Hippocampal formation (tissue), 2 donors: ENCODE measurements at places on chromosomes 2 and 18.

GRCh38 chr2:100757621-100758394, 62.1 kb upstream of the NPAS2 start:
- DNase-seq: no peak

- DNase-seq: no peak
These were observed 294.5 kb downstream of the PRKCE start for GRCh38 chr2:45946023-45946422.

- no peak for DNase-seq
These were observed 8.5 kb upstream of the THNSL2 start for GRCh38 chr2:88161446-88162244.

DNA sequence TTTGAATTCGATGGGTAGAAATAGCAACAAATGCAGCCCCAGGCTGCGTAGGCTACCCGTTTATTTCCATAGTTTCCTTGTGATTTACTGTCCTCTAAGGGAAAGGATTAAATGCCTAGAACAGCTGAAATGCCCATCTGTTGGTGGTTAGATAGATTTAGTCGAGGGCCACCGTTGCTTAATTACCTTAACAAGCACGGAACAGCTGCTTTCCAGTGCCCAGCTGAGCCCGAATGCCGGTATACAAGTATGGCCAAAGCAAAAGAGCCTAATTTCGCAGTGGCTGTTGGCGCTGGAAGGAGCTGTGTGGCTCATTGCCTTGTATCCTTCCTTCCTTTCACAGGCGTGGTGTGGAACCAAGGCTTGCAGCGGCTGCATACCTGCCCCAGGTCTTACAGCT, 109.1 kb downstream of the CABLES1 start:
- DNase-seq: no peak

- no peak for DNase-seq
These were observed 209.0 kb upstream of the RAB12 start for GRCh38 chr18:8400193-8400752.

DNA sequence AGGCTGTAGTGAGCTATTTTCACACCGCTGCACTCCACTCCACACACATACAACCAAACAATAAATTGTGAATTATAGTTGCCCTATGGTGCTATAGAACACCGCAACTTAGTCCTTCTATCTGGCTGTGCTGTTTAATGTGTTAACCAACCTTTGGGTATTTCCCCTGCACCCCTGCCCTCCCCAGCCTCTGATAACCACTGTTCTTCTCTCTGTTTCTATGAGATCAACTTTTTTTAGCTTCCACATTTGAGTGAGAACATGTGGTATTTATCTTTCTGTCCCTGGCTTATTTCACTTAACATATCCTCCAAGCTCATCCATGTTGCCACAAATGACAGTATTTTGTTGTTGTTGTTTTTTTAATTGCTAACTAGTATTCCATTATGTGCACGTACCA, 32.5 kb downstream of the TET3 start:
- no peak for DNase-seq

GRCh38 chr18:75349668-75350511, 77.6 kb downstream of the SMIM21 start:
- no peak for DNase-seq

GRCh38 chr2:46334389-46335271, 37.4 kb downstream of the EPAS1 start:
- no peak for DNase-seq

DNA sequence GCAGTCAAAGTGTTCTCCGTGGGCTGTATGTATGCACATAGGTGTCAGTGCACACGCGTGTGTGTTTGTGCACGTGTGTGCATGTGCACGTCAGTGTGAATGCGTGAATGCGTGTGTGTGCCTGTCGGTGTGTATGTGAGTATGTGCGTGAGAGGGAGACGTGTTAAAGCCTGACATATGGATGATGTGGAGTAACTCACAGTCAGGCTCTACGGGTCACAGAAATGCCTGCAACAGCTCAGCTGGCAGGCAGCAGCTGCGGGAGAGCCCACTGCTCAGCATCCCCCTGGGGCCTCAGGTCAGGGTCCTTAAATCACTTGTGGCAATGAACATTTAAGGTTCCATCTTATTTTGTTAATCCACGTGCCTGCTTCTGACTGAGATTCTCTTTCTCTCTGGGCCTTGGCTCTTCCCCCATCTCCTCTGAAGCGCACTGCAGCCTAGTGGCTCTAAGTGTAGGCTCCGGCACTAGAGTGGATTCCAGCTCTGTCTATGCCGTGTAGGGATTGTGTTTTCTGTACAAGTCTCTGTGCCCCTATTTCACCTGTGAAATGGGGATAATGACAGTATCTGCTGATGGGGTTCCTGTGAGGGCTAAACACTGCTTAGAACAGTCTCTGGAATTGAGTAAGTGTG, 63.0 kb downstream of the DYSF start:
- DNase-seq: no peak

- DNase-seq: no peak
These were observed 69.8 kb upstream of the STK17B start for GRCh38 chr2:196241175-196241574.

DNA sequence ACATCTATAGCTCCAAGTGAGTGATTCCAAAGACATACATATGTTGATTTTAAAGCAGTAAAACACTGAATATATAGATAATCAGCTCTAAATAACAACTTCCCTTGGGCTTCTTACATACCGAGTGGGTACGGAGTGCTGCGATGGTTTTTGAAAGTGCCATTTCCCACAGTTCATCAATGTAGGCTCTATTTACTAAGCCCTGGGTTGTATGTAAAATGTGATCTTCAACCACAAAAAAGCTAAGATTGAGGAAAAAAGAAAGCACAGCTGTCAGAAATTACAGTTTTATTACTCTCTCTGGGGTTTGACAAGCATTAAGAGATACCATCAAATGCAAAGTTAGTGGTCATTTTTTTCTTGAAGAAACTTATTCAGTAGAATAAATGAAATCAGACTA, 312.8 kb downstream of the EXOC6B start:
- no peak for DNase-seq

DNA sequence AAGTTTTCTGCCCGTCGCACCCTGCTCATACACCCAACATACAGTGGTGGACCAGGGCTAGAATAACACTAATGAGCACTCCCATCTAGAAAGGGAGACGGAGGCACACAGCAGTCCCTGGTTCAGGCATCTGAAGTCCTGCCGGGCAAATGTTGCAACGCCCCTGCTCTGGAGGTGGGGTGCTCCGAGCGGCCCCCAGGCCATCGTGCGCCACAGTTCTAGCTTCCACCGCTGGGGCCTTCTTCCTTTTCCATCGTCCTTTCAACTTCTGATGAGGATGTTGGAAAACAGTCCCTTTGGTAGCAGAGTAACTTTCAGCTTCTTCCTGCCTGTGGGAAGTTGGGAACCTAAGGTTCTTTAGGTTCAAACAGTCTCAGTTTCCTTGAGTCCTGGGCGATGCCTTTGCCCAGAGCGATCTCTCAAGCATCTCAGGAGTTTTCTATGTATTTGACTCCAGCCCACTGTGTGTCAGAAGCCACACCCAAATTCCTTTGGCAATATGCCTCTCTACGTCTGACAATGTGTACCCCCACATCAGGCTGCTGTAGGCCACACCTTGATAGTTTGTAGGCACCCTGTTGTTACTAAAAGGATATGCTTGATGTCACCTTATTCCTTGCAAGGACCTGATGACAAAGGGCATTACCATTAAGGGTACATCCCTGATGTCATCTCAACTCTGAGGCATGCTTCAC, 258.8 kb downstream of the GLI2 start:
- DNase-seq: no peak

DNA sequence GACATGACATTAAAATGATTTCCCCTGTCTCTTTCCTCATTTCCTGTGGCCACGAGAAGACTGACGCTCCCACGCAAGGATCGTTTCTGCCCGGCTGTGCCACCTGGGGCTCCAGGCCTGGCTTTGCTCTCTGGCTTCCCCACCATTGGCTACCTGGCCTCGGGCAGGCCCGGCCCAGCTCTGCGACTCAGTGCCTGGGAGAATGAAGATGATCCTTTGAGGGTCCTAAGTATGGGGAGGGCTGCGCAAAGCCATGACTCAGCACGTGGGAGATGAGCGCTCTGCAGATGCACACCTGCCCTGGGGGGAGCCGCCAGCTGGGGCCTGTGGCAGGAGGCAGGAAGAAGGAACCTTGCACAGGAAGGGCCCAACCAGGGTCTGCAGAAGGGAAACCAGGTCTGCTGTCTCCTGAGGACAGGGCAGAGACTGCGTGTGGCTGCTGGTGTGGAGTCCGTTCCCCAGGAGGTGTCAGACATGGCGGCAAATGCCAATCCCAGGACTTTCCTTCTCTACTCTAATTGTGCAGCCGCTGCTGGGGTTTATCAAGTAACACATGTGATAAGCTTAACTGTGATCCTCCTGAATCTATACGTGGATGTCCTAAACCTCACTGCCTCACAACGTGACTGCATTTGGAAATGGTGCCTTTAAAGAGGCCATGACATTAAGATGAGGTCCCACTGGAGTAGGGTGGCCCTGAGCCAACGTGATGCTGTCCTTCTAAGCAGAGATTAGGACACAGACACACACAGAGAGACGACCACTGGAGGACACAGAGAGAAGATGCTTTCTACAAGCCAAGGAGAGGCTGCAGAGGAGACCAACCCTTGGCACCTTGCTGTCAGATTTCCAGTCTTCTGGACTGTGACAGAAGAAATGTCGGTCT, 32.9 kb downstream of the MBP start:
- no peak for DNase-seq

DNA sequence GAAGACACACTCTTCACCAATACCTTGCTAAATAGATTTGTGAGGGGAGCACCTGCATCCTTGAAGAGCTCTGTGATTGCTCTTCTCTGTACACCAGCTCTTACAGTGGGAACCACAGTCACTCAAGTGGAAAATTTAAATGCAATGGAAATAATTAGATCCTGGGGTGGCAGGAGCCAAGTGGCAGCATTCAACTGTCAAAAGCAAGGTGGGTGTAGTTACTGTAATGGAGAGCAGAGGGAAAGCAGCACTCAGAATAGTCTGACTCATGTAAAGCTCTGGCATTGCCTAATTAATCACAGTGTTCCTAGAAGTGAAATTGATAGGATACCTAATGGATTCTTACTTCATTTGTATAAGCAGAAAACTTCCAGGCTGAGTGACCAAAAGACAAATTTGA, 245.8 kb downstream of the KCNE4 start:
- DNase-seq: no peak

DNA sequence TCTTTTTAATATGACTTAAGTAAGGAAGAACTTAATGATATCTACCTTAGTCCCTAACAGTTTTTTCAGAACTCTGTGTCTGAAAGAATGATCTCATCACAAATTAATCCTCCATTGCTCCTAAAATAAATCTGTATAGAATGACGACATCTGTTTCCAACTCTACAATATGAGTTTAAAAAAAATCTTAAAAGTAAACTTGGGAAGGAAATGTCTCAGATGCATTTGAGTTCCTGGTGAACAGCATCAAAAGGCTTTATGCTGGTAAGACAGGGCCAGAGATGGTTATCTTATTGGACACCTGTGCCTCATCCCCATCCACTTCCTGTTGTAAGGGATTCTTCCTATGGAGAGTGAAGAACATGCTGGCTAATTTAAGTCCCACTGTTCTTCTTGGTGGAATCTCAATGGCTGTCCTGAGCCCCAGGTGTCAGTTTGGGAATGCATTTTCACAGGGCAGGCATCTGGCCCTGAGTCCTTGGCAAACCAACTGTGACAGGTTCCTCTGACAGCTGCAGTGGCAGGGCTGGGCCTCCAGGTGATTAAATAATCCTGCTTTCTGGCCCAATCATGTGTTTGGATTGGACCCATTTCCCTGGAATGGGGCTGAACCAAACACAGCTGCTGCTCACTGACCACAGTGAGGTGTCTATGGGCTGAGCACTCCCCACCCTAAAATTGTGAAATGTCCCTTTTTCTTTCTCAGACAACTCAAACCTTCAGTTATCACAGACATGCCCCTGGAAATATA, 12.9 kb upstream of the NCKAP5 start:
- no peak for DNase-seq

DNA sequence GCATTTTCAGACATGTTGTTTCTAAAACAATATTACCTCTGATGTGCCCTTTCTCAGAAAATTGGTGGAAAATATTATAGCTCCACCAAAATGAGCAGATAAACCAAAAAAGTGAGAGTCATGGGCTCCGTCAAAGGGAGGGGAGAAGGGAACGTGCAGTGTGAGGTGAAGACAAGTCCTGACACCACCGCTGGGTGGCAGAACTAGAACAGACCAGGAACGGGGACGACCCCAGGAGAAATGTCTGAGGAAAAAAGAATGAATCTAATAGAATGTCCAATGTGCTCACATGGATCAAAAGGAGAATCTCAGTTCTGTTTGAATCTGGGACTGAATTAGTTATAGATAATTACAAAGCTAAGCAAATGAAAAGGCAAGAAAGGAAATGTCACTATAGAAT, 22.6 kb upstream of the BCL2 start:
- DNase-seq: no peak

DNA sequence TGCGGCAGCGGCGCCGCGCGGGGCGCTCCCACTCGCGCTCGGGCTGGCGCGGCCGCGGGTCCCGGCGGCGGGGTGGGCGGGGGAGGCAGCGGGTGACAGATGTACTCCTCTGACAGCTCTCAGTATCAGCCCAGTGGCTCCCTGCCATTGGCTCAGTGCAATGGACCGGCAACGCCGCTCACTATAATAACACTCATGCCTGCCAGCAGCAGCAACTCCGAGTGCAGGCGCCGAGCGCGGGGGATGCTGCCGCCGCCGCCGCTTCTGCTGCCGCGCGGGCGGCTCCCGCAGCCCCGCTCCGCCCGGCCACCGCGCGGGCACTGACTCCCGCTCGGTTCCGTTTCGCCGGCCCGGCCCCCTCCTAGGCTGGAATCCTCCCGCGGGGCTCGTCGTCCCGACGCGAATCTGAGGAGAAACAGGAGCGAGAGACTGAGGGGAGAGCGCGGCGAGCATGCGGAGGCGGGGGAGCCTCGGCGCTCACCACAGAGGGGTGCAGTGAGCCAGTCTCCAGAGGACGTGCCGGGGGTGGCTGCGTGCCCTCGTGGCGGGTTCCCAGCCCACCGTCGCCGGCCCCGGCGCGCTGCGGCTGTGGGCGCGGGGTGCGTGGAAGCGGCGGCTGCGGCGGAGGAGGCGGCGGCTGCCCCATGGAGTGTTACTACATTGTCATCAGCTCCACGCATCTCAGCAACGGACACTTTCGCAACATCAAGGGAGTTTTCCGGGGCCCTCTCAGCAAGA, at the start of gene ZNF804A:
ZNF804A (plus strand) TSS at position 214 of the 738 bp plus-strand sequence; CDS start at position 645, 431 bp downstream.
- peak; percentile 53 for DNase-seq
